Hypothalamus (tissue), 51 donors: ENCODE measurements at places on chromosomes 7 and 10.

- DNase-seq: no peak
These were observed 166.2 kb upstream of the ASAH2 start for GRCh38 chr10:50417486-50417885.

DNA sequence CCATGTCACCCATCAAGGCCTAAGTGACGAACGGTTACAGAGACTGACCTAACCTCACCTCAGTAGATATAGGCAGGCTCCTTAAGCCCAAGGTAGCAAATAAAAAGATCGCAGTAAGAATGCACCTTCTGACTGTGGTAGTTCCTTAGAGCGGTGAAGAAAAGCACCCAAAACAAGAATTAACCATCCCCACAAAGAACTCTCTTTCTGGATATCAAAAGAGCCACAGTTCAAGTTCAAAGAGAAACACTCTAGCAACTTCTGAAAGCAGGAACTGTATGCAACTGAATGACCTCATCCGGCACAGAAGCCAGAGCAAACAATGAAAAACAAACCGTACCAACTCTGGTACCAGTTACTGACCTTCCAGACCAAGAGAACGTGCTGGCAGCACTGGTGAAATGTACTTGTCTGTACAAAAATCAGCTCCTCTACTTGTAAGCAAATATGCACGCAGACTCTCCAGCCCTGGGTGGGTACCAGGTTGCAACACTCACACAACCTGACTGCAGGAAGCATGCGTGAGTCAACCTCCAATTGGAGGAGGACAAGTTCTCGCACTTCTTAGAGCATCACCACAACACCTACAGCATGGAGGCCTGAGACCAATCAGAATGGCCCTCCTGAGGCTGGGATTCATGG, 202.7 kb downstream of the FAM107B start:
- no peak for DNase-seq

DNA sequence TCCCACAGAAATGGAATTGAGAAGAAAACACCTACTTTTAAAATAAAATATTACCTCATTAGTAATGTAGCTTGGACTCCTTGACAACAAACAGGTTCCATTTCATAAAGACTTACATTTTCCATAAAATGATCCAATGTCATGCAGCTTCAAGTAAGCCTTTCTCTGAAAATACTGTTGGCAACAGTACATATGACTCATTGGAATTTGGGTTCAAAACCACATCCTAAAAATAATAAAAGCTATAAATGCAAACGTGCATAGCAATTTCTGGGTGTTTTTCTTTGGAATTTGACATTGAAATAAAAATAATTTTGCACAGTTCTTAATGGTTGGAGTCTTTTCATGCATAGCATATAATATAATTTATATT, 47.9 kb downstream of the FHIP2A start:
- DNase-seq: no peak

- DNase-seq: no peak
These were observed 43.3 kb upstream of the ANLN start for GRCh38 chr7:36346260-36346831.

- DNase-seq: no peak
These were observed 8.2 kb upstream of the MYPN start for GRCh38 chr10:68101066-68101465.

DNA sequence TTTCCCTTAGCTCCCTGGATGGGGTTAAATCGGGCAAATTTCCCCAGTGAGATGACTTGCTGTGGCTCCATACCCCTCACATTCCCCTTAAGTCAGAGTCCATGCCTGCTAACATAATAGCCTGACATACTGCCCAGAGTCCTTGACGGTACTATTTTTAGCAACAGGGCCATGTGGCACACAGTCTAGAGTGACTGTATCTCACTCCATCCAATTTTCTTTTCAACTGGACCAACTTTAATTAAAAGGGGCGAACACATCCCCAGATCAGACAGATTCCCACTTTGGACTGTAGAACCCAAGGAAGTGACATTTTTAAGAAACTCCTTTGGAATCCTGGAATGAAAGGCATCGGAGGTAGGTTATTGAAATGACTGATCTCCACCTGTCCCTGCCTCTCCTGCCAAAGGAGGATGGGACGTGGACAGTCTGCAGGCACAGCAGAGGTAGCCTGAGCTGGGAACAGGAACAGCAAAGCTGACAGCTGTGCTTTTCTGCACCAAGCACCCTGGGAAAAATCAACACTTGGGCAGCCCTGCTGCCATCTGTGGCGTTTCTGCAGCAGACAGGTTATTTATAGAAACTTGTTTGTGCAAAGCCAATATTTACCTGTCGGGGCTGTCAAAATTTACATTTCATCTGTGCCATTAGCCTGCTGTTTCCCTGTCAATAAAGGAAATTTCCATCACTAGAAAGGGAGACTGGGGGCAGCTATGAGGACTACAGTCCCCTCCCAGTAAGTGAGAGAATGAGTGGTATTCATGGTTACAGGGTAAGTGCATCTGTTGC, 221.5 kb upstream of the AOAH start:
- DNase-seq: no peak

GRCh38 chr7:140924821-140925421, at the start of gene BRAF:
BRAF (minus strand) TSS chr7:140924929; CDS start chr7:140924703, 226 bp downstream.
- peak; percentile 84 for DNase-seq

GRCh38 chr10:110077436-110078130, 69.8 kb downstream of the ADD3 start:
- DNase-seq: no peak

- no peak for DNase-seq
These were observed 95.3 kb downstream of the HDAC9 start for GRCh38 chr7:18590744-18591340.

DNA sequence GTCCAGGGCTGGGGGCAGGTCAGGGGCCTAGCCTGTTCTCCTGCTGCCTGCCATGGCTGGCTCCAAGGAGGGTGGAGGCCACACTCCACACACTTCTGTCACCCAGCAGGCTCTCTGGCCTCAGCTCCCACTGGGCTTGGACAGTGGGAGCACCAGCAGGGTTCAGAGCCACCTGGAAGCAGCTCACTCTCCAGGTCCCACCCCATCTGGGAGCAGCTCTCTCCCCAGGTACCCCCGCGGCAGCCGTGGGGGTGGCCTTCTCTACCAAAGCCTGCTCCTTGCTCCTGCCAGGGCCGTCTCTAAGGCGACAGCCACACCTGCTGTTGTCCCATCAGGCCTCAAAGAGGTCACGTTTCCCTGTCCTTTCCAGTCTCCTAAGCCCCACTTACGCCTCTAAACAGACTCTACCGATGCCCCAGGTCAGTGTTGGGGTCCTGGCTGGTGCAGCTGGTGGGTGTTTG, 142.5 kb upstream of the RET start:
- no peak for DNase-seq

GRCh38 chr7:150620617-150621371, 11.4 kb downstream of the GIMAP6 start:
- DNase-seq: no peak

DNA sequence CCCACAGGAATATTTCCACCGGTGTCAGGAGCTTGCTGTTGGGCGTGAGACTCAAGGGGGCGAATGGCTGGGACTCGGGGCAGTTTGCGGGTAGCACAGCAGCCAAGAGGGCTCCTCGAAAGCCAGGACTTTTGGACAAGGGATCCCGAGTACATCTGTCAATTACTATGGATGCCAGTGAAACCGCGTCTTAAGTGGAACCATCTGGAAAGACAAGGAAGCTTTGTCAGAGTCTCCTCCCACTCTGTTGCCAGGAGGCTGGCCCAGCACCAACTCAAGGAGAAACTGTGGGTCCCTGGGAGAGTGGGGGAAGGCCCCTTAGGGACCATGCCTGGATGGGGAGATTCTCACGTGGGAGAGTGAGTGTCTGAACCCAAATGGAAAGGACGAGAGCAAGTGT, 57.1 kb downstream of the C10orf143 start:
- no peak for DNase-seq

DNA sequence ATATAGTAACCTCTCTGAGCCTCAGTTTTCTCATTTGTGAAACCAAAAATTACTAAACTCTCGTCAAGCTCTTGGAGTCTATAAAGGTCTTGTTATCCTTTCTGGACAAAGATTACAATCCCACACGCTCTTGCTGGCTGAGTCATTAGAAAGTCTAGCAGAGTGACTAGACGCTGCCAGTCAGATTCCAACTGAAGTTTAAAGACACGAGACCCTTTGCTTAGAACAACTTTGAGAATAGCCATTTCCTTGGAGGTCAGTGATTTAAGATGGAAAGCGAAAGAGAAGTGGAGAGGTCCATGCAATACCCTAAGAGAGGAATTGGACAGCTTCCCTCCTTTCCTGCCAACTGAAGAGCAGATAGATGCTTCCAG, 119.5 kb downstream of the APBB1IP start:
- no peak for DNase-seq

DNA sequence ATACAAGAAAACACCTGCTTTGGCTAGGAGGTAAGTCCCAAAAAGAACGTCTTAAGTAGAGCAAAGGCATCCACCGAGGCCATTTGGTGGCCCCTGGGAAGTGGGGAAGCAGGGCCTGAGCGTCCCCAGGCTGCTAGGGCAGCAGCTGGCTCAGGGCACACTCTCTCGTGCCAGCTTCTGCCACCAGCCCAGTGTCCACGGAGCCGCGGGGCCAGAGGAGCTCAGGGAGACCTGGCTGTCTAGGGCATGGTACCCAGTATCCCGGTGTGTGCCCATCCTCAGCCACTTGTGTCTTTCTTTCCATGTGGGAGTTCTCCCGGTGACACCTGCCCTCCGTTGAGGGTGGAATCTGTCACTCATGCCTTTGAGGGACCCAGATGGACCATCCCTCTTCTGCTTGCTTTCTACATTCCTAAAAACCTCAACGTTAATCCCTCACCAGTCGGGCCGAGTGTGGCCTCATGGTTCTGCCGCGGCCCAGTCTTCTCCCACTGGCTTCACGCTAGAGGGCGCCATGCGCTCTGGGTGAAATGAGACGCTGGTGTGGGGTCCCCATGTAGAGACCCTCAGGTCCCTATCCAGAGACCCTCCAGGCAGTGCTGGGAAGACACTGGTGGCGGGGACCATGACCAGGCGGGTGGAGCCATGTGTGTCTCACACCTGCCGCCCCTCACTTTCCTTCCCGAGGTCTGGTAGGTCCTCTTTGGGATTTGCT, 9.5 kb upstream of the AP5Z1 start:
- DNase-seq: no peak

GRCh38 chr10:17923728-17924127, 28.0 kb upstream of the SLC39A12 start:
- DNase-seq: no peak

DNA sequence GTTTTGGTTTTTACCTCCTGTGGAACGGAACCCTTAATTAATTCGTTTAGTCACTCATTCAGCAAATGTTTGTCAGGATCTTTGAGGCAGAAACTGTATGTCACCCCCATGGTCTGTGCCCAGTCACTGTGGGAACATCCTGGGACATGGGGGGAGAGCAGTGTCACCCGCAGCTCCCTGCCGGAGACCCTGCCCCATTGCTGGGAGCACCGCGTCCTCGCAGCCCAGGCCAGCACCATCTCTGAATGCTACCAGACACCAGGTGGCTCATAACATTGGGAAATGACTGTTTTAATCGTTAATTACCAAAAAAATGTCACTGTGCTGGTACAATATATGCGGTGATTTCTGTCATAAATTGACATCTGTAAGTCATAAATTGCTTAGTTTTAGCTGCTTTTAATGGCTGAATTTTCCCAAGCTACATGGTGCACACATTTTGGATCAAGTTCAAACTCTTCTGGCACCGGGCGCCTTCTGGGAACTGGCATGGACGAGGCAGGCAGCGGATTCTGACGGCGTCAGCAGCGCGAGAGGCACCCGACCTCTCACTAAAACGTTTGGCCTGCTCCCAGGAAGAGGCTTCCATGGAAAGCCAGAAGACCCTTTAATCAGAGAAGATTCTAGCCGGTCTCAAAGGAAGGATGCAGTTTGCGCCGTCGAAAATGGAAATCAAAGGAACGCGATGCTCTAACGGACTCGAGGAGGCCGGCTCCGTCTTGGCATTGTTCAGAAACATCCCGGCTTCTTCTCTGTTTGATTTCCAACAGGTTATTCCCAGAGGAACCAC, 184.2 kb downstream of the ADARB2 start:
- no peak for DNase-seq

- no peak for DNase-seq
These were observed 535.9 kb downstream of the AUTS2 start for GRCh38 chr7:70134029-70134770.

DNA sequence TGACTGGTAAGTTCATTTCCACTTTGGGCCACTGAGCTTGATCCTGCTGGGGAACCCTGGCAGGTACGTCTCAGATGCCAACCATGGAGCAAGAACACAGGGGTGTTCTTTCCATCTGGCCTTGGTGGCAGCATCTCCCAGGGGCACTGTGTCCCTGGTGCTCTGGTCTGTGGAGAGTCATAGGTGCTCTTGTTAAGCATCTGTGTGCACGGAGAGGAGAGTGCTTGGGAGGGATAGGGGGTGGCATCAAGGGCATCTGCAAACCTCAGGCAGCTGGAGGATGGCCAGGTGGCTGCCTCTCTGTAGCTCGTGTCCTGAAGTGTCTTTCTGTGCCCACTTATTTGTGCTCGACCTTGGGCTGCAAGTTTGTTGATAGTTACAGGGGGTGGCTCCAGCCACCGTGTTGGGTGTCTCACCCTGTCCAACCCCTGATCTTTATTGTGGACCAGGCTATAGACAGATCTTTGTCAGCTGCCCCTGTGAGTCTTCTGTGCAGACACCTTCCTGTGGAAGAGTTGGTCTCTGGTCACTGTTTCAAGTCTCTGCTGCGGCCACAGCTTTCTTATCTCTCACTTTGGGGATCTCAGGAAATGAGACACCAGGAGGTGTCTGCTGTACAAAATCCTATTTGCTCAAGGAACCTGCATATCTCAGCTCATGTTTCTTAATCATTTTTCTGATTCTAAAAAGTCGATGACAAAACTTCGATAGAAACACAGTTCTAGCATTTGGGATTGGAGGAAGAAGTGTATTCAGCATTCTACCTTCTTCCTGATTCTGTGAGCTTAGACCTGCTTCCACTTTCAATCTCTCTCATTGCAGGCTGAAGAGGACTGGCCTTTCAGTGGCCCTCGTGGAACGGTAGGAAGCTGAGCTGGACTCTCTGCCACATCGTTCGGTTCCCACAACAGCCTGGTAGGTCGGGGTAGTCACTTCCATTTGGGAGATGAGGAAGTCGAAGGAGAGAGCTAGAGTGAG, 17.2 kb upstream of the GIMAP8 start:
- DNase-seq: no peak

- DNase-seq: no peak
These were observed 49.7 kb downstream of the CCDC71L start for GRCh38 chr7:106610996-106611886.
